ENCODE measurements at places on chromosomes 1 and 21.
A peak's percentile ranks its signal among the peaks of the same experiment; 100 is the strongest.

DNA sequence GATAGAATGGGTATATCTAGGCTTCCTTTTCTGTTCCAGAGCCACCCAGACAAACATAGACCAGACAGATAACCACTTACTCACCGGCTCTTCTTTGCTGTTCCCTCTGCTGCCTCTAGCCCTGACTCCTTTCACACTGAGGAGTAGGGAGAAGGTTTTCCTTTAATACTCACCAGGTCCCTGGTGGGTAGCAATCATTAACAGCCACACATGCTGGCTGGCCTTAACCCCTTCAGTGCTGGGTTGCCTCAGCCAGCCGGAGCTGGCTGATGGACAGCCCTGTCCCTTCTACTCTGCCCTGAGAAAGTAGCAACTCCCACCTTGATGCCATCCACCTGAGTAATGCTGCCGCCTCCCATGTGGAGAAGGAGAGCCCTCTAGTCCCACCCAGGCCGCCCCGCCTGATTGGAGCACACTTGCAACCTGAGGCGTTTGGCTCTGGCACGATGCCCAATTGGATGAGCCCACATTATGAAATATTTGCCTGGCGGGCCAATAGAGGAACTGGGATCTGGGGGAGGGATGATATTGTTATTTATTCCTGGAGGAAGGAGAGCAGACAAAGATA lies 71.6 kb downstream of the PLEKHA6 start:
- no peak for DNase-seq

DNA sequence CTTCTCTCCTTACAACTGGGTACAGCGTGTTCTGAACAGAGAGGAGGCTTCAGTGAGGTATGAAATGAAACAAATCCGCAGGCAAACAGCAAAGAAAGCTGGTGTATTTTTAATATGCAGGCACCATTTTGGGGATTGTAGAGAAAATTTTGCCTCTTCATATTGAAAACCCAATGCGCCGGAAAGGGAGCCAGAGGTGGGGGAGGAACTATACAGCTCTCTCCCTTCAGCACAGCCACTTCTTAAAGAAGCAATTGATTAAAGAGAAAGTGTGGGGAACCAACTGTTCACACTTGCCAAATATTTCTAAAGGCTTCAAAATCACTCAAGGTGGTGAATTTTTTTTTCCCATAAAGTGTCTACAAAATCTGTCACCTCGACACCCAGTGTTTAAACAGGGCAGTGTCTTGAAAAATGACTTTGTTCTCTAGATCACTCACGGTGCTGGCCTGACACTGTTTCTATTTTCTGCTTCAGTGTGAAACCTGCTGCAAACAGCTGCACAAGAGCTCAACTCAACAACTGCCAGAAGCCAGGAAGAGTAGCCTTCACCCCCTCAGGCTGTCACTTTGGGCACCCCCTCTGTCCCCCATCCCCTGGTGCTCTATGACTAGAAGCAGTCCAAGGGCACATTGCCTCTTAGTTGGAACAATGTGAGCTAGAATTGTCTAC lies 123.8 kb upstream of the CTTNBP2NL start:
- no peak for DNase-seq

DNA sequence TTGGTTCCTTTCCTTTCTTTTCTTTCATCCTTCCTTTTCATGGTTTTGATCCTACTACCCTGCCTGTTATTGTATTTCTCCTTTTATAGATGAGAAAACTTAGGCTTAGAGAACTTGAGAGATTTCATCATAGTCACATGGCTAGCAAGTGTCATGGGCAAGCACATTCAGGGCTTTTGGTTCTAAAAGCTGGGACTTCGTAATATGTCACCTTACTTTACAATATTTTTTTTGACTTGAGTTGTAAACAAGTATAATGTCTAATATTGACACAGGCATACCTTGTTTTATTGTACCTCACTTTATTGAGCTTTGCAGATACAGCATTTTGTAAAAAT lies 70.7 kb downstream of the MTR start:
- no peak for DNase-seq

DNA sequence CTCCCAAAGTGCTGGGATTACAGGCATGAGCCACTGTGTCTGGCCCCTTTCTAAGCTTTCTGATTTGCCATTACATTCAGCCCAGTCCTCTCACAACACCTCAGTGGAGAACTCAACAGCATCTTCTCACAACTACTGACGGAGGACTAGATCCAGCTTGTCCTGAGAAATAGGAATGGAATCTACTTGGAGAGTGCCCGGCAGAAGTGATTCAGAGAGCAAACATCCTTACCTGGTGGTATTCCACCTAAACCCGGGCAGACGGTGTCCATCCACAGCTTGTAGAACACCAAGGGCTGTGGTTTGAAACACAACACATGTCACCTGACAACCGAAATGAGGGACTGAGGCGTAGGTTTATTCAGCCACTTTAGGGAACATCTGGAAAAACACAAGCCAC lies 28.8 kb upstream of the CCSAP start:
- DNase-seq = no peak

- no peak for DNase-seq
Observed at GRCh38 chr1:225824533-225824941, 14.6 kb downstream of the EPHX1 start.

DNA sequence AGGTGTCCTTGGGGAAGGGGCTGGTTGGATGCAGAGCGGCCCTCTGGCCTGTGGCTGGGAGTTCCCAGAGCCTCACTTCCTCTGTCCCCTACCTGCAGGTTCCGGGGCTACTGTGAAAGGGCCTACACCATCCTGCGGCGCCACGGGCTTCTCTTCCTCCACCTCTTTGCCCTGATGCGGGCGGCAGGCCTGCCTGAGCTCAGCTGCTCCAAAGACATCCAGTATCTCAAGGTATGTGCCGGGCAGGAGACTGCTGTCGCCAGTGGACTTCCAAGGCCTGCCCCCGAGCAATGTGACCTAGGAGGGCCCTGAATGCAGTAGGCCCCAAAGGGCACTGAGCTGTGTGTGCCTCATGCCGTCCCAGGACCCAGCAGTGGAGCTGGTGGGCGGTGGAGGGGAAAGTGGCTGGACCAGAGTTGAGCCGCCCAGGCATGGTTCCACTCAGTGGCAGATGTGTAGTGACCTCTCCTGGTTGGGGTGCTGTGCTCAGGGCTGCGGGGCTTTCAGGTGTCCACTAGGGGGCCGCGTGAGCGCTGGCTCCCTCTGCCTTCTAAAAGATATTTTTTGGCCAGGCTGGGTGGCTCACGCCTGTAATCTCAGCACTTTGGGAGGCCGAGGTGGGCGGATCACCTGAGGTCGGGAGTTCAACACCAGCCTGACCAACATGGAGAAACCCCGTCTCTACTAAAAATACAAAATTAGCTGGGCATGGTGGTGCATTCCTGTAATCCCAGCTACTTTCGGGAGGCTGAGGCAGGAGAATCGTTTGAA lies 73.4 kb downstream of the PIK3CD start:
- peak; percentile 58 for DNase-seq

DNA sequence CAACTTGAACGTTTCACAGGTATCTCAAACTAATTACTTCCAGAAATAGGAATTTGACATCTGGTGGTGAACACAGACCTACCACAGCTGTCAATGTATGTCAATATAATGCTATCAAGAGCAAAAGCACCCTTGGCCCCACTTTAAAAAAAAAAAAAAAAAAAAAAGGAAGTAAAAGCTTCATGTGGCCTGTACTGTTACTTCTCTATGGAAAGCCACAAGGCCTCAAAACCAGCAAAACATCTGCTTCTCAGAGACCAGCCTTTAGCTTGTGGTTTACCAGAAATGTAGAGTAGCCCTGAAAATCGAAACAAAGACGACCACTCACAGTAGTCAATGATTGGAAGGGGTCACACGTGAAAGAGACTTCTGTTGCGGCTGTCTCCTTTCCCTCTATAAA lies 109.6 kb downstream of the SLC45A1 start:
- DNase-seq = no peak

GRCh38 chr1:30302858-30303257 lies 420.5 kb downstream of the MATN1 start:
- DNase-seq = no peak

DNA sequence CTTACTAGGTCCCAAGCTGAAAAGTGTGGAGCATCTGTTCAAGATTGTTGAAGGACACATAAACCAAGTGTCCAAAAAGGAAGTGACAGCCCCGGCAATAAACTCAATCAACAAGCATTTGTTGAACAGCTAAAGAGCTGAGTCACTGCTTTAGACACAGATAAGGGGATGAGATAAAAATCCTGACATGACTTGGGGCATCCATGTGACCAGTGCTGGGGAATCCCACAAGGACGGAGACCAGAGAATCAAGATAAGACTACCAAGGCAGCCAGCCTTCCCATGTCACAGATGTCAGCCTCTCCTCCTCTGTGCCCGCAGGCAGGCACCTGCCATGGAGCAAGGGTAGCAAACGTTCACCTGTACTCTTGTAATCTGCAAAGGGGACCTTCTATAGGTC lies 118.6 kb upstream of the KAZN start:
- DNase-seq = no peak

GRCh38 chr1:236615399-236616148 lies 11.3 kb upstream of the HEATR1 start:
- no peak for DNase-seq

- DNase-seq = no peak
Observed at GRCh38 chr1:202276081-202276715, 65.5 kb downstream of the UBE2T start.

GRCh38 chr1:42852608-42852980 lies 6.2 kb downstream of the ZNF691 start:
- DNase-seq = no peak

- DNase-seq = no peak
Observed at GRCh38 chr1:60896701-60897363, 185.5 kb upstream of the NFIA start.

DNA sequence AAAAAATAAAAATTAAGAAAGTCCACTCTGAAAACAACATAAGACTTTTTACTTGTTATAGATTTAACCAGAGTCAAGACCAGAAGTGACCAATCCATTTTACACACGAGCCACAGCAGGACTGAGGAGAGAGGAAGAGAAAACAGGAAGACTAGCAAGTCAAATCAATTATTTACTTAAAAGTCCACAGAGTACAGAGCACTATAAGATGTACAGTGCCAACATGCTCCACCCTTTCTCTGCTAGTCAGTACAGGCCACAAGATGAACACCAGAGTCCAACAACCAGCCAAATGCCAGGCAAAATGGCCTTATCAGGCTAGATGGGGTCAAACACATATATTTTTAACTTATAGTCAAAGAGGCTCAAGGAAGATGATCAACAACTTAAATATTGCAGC lies 19.5 kb downstream of the LUZP1 start:
- DNase-seq = no peak

GRCh38 chr1:31828341-31828740 lies 12.5 kb upstream of the SPOCD1 start:
- no peak for DNase-seq

DNA sequence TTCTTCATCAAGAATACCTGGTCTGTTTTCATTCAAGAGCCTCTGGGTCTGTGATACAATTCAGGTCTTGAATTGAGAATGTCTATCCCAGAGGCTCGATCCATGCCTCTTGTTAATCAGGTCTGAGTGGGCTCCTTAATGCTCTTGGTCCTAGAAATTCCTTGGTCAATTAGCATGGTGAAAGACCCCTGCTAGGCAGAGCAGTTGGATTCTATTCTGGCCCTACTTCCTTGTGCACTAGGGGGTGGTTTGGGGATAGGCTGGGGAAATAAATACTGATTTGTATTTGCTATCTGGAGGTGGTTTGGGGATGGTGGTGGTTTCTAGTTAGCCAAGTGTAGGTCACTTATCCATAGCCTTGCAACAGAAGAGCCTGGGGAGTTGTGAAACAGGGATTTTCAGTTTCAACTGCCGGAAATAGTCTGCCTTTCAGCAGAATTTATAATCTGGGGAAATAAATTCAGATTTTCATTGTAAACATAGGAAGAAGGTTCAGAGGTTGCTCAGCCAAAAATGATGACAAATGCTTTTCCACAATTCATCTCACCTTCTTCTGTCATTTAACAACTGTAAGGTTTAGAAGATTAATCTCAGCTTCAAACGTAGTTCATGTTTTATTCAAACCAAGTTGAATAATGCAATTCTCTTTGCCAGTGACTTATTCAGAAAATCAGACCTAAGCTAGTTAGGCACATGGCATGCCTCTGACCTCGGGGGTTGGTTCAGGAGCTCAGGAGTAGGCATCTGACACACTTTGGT lies 22.2 kb upstream of the SCAF4 start:
- DNase-seq = no peak

GRCh38 chr1:34763142-34763781 lies 3.7 kb downstream of the GJB4 start:
- no peak for DNase-seq

GRCh38 chr1:66415866-66416265 lies 118.1 kb upstream of the SGIP1 start:
- DNase-seq = no peak

GRCh38 chr1:156577550-156577949 lies 2.0 kb upstream of the TTC24 start:
- DNase-seq = no peak

DNA sequence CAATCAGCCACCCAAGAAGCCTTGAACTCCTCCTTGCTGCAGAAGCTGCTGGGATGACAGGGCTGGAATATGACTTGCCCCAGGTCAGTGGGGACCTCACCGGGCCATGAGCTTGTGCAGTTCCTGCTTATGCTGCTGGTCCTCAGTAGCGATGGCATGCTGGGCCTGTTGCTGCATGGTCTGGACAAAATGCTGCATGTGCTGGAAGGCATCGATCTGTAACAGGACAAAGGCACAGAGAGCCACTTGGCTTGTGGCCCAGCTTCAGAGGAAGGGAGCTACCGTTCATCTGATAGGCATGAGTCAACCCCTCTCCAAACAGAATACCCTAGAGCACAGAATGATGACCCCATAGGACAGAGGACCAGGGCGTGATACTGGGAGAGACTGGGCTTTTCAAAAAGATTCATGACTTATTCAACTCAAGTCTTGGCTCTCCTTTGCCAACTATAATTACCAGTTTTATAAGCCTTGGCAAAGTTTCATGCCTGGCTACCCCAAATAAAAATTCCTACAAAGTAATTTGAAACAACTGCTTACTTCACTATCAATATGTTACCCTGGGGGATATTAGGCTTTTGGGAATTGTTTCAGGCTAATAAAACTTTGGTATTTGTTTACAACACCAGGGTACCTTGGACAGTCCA lies 34.7 kb upstream of the EXOSC10 start:
- DNase-seq = no peak

DNA sequence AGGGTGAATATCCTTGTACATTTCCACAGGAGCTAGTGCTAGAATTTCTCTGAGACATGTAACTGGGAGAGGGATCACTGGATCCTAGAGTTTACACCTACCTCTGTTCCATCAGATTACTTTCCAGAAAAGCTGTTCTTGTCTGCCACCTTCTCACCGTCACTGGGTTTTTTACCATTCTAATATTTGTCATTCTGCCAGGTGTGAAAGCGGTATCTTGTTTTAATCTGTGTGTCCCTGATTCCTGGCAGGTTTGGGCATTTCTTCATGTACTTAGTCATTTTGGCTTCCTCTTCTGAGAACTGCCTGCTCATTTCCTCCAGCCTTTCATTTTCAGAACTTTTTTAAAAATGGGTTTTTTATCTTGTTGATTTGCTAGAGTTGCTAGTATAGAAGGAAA lies 5.1 kb downstream of the PMF1 start:
- DNase-seq = no peak

GRCh38 chr1:60033066-60033465 lies 40.5 kb downstream of the C1orf87 start:
- DNase-seq = no peak

- no peak for DNase-seq
Observed at GRCh38 chr21:44992608-44993031, 52.8 kb downstream of the SLX9 start.

Measured in stimulated activated CD8-positive, alpha-beta memory T cell treated with anti-CD3 and anti-CD28 coated beads, Interleukin-4, amount 100 ng/mL, for 1 hour (primary cell).